Nasal cavity respiratory epithelium epithelial cell of viscerocranial mucosa (primary cell): ENCODE measurements at places on chromosomes 16 and 17. TPM values are rescaled to one million over a fixed set of nuclear protein-coding genes. Genes with fewer than 3 reads are reported as not detected.

CCL7 gene
- not detected in 2 replicates for total RNA-seq

TTLL6 gene
- total RNA-seq, result not detected in 2 replicates

RPRML gene
- total RNA-seq, result not detected in 2 replicates

SPNS1 gene
- total RNA-seq, result 26.0 and 35.2 TPM in 2 replicates

CES3 gene
- 1.4 TPM in 2 replicates for total RNA-seq

SLC5A2 gene
- not detected in 2 replicates for total RNA-seq

RND2 gene
- total RNA-seq, result under 0.01 and 0.07 TPM in 2 replicates

MYCBPAP gene
- total RNA-seq, result under 0.01 and 0.28 TPM in 2 replicates

INCA1 gene
- total RNA-seq, result under 0.01 and 0.21 TPM in 2 replicates

SBK1 gene
- total RNA-seq, result under 0.01 and 0.28 TPM in 2 replicates
